ENCODE measurements at places on chromosomes 13 and 19.
A peak's percentile ranks its signal among the peaks of the same experiment; 100 is the strongest.

DNA sequence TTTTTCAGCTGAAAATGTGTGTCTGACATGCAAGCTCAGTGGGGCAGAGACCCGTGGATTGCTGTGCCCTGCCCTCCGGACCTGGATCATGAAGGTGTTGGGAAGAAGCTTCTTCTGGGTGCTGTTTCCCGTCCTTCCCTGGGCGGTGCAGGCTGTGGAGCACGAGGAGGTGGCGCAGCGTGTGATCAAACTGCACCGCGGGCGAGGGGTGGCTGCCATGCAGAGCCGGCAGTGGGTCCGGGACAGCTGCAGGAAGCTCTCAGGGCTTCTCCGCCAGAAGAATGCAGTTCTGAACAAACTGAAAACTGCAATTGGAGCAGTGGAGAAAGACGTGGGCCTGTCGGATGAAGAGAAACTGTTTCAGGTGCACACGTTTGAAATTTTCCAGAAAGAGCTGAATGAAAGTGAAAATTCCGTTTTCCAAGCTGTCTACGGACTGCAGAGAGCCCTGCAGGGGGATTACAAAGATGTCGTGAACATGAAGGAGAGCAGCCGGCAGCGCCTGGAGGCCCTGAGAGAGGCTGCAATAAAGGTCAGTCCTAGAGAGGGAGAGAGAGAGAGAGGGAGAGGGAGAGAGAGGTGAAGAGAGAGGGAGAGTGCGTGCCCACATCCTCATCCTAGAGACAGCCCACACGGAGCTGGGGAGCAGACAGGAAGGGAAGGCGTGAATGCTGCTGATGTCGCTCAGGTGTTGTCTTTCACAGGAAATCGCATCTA, 5.1 kb upstream of the DCUN1D2 start:
- DNase-seq: no peak

- DNase-seq: peak; percentile 63
Observed at GRCh38 chr19:39402346-39403300, 4.0 kb upstream of the ZFP36 start.

DNA sequence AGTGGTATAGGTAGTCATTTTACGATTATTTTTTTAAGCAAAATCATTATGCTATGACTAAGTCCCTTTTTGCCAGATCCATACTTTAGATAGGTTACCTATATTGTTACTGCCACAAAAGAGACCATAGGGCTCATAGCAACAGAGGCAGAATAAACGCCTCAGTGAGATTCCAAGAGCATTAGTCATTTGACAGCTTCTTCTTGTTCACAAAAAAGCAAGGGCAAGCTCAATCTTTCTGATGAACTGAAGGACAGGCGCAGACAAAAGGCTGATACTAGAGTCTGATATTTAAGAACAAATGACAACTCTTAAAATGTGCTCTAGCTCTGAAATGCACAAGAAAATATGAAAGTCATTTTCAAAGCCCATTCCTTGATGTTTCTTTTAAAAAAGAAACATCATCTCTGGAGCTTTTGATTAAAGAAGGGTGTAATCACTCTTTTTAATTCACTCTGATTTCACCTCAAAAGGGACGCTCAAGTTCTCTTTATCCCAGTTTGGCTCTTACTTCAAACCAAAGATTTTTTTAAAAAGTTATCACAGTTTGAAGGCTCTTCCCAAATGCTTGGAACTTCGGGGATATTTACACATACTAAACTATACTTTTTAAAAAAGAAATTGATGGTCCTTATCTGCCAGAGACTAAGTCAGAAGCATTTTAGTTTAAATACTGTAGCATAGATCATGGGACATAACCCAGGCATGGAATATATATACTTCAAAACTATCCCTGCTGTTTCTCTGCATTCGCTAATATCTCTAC, 187.2 kb downstream of the EFNB2 start:
- no peak for DNase-seq

GRCh38 chr19:53581871-53582279, 43.9 kb downstream of the ZNF331 start:
- DNase-seq: no peak

- DNase-seq: no peak
Observed at GRCh38 chr13:29858667-29859066, 8.2 kb upstream of the UBL3 start.

DNA sequence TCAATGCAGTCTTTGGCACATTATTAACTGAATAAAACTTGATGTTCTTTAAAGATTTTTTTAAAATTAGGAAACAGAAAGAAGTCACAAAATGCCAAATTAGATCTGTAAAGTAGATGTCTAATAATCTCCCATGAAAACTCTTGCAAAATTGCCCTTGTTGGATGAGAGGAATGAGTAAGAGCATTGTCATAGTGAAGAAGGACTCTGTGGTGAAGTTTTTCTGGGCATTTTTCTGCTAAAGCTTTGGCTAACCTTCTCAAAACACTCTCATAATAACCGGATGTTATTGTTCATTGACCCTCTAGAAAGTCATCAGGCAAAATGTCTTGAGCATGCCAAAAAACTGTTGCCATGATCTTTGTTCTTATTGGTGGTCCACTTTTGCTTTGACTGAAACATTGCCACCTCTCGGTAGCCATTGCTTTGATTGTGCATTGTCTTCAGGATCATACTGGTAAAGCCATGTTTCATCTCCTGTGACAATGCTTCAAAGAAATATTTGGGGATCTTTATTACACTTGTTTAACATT, 549.3 kb downstream of the LIG4 start:
- no peak for DNase-seq

DNA sequence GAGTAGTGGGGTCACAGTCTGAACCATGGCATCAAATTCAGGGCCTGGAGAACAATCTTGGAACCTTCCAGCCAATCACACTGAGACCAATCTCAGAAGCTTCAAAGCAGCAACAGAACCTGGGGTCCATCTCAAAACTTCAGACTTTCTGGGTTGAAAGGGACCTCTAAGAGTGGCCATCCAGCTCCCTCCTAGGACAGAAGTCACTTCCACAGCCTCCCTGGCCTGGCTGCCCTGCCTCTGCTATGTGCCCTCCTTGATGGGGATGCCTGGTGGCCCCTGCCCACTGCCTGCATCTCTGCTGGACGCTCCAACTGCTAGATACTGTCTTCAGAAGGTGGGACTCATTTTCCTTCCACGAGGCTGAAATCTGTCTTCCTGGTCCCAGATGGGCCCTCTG, 1.8 kb downstream of the TLE2 start:
- DNase-seq: no peak

DNA sequence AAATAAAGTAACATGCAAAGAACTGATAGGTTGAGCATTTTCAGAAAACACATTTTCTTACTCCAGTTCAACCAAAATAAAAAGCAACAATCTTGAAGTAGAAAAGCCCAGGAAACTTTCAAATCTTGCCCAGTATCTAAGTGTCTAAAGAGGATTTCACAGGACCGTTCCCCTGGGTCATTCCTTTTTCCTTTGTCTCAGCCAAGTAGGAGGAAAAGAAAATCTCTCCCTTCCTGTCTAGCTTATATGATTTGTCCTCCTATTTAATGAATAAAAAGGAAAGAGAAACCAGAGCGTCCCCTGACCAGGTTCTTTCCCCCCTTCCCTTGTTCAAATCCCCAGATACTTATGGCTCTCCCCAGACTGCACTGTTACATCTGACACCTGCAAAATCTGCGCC, 248.0 kb downstream of the KCTD12 start:
- DNase-seq: no peak

DNA sequence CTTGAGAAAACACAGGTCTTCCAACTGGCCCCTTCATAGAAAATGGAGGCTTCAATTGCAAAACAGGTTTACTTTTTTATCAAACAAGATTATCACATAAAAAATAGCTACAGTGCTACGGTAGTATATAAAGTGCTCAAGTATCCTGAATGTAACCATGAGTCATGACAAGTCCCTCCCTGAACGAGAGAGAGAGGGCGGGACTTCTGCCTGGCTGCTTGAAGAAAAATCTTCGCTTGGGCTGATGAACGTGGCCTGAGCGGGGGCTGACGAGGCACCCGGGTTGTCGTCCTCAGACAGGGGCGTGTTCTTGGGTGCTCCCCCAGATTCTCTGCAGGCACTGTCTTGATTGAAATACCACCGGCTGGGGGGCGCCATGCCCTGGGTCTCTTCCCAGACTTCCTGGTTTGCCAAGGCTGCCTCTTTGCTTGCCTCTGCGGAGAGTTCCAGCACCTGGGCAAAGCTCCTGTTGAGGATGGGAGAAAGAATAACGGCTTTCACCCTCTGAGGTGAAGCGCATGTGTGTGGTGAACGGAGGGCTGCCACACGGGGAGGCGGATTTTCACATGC, 23.2 kb upstream of the CPAMD8 start:
- peak; percentile 13 for DNase-seq

Measured in AG09309 (cell line).